Activated CD4-positive, alpha-beta T cell treated with anti-CD3 and anti-CD28 coated beads, Interleukin-2, amount 10 ng/mL, durations not matched to agents 7 days and 5 days (primary cell): ENCODE measurements at places on chromosomes 1 and 21. TPM values are rescaled to one million over a fixed set of nuclear protein-coding genes. Genes with fewer than 3 reads are reported as not detected.

The TMEM269 gene
- 0.21 TPM for total RNA-seq

GRCh38 chr1:14603645-14604044 lies 5.2 kb downstream of the KAZN start:
- H3K4me3 ChIP-seq, result no peak overlapping the region
- H3K27me3 ChIP-seq, result peaks cover 26% of the 10 kb centered on the region
- DNase-seq, result no peak
- no peaks in the 10 kb centered on the region for H3K4me1 ChIP-seq
- no peak overlapping the region for H3K27ac ChIP-seq
- no peaks in the 10 kb centered on the region for H3K36me3 ChIP-seq

DNA sequence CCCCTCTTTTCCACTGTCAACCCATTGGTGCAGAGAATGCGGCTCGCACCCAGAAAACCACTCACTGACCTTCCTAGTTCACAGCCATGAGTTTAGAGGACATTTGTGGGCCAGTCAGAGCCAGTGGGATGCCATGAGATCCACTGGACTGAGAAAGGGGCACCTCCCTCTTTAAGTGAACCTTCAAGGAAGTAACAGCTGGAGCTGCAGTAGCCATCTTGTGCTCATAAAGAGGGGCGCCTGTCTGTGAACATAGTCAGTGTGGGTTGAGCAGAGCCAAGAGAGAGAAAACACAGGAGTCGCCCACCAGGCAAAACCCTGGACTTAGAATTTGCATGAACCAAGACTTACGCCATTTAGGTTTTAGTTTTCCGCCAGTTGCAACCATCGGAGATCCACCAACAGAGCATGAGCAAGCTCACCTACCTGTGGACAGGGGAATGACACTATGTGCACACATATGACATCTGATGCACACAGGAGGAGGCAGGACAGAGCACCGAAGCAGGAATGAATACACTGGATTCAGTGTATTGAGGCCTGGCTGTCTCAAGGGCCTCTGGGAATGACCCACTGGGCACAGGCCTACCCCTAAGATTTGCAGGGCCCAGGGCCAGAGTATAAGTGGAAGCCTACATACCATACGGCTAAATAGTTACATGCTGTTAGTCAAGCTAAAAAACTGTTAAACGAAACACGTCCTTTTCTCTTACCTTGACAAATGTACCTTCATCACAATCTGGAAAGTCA lies 151.6 kb downstream of the GRIK3 start:
- H3K36me3 ChIP-seq, result no peaks in the 10 kb centered on the region
- no peak overlapping the region for H3K27ac ChIP-seq
- DNase-seq, result no peak
- H3K4me3 ChIP-seq, result no peak overlapping the region
- H3K27me3 ChIP-seq, result no peaks in the 10 kb centered on the region

GRCh38 chr1:14103878-14104430 lies 404.0 kb downstream of the PRDM2 start:
- H3K36me3 ChIP-seq, result no peaks in the 10 kb centered on the region
- no peak overlapping the region for H3K27ac ChIP-seq
- no peaks in the 10 kb centered on the region for H3K4me1 ChIP-seq
- no peak overlapping the region for H3K4me3 ChIP-seq
- no peak for DNase-seq

The MIER1 gene
- total RNA-seq, result 54.2 TPM
